ENCODE measurements at places on chromosomes 7 and 10. TPM values are rescaled to one million over a fixed set of nuclear protein-coding genes. Genes with fewer than 3 reads are reported as not detected.

LRGUK gene
- 0.19 TPM for total RNA-seq

RAB19 gene
- not detected for total RNA-seq

ASB10 gene
- total RNA-seq: not detected

ANKRD30A gene
- total RNA-seq: not detected

POMZP3 gene
- total RNA-seq: 8.9 TPM

ERVW-1 gene
- not detected for total RNA-seq

BCL7B gene
- total RNA-seq: 66.5 TPM

COBL gene
- 7.3 TPM for total RNA-seq

LIPM gene
- total RNA-seq: not detected

ECHS1 gene
- total RNA-seq: 82.7 TPM

GRID1 gene
- not detected for total RNA-seq

CLCN1 gene
- not detected for total RNA-seq

RARRES2 gene
- not detected for total RNA-seq

TMEM26 gene
- total RNA-seq: not detected

VAX1 gene
- total RNA-seq: not detected

ANXA11 gene
- 93.8 TPM for total RNA-seq

TSPAN14 gene
- total RNA-seq: 46.9 TPM

CNPY1 gene
- total RNA-seq: not detected

FAM241B gene
- total RNA-seq: 7.5 TPM

ADAM12 gene
- total RNA-seq: 3.1 TPM

CCDC172 gene
- not detected for total RNA-seq

MUC3A gene
- total RNA-seq: not detected

ADIRF gene
- 89.0 TPM for total RNA-seq

Measured in MCF 10A (cell line).